Amniotic stem cell (primary cell): ENCODE measurements at places on chromosomes 5 and 9.

DNA sequence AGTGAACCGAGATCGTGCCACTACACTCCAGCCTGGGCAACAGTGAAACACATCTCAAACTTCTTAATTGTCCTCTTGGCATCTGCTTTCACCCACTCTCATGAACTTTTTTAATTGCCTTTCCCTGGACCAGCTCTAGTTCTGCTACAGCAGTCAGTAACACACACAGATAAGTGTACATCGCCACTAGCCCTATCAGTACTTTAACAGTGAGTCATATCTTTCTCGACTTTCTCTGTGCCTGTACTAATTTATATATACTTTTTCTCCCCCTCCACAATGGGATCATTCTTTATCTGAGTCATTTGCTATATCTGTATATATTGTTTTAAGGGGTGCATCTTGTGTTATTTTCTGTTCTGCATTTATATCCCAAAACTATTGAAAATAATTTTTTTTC is 6.7 kb downstream of the CDC37L1 start:
- DNase-seq: no peak

- DNase-seq: no peak
These were observed 1.8 kb downstream of the POU4F3 start for GRCh38 chr5:146340260-146341081.

DNA sequence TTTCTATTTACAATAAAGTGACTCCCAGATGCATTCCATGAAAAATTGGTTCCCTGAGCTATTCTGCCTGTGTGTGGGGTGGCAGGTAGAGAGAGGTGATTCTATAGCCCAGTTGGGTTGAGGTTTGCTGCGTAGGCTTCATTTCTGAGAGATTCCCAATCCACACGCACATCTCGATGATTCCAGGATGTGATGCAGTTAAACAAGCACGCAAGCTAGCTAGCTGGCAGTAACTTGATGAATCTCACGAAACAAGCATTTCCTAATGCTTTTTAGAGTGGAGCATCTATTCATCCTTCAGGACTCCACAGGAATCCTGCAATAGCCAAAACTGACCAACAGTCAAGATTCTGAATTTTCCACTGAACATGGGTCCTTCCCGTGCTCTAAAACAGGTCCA is 43.8 kb upstream of the CER1 start:
- DNase-seq: no peak

DNA sequence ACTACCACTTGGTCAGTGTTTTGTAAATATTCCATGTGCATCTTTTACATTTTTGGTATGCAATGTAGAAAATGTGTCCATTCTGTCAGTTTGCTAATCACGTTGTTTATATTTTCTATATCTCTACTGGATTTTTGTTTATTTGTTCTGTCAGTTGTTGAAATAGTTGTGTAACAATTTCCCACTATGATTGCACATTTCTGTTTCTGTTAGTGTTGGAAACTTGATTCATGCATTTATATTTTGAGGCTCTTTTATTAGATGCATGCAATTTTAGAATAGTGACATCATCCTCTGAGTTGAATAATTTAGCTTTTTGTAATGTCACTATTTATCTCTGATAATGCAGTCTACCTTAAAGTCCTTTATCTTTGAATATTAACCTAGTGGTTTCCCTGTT is 25.8 kb upstream of the LECT2 start:
- no peak for DNase-seq

DNA sequence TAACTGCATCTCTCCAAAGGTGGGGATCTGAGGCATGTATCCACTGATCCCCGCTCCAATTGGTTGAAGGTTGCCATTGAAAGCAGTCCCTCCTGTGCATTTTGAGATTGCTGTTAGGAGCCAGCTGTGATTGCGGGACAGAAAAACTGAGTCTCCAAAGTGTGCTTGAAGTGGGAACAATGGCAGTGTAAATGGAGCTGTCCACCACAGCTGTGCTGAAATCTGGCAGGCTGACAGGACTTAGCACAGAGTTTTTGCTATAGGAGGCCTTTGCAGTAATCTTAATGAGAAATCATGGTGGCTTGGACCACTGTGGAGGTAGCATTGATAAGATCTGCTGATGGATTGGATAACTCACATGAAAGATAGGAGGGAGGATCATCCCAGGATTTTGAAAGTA is 3.3 kb downstream of the RNF20 start:
- no peak for DNase-seq

- peak; percentile 90 for DNase-seq
These were observed 45.7 kb upstream of the ORM1 start for GRCh38 chr9:114276908-114277821.

- peak; percentile 31 for DNase-seq
These were observed 4.8 kb upstream of the PLGRKT start for GRCh38 chr9:5442400-5443011.

DNA sequence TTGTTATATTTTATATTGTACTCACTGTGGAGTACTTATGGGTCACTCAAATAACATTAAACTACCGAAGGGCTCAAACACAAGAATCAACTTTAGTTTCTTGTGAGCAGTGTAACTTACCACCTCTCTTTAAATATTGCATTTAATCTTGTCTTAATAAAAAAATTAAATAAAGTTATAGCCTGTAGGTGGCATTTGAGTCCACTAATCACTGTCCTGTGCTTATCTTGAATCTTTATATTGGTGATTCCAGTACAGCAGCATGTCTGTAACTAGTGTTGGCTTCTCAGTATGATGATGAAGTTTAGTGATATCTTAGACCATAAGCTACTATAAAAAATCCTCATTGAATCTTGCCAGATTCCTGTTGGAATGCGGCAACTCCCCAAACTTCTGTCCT is 313.8 kb downstream of the FAM170A start:
- DNase-seq: no peak

GRCh38 chr5:98825582-98826375 is 52.3 kb downstream of the RGMB start:
- no peak for DNase-seq

DNA sequence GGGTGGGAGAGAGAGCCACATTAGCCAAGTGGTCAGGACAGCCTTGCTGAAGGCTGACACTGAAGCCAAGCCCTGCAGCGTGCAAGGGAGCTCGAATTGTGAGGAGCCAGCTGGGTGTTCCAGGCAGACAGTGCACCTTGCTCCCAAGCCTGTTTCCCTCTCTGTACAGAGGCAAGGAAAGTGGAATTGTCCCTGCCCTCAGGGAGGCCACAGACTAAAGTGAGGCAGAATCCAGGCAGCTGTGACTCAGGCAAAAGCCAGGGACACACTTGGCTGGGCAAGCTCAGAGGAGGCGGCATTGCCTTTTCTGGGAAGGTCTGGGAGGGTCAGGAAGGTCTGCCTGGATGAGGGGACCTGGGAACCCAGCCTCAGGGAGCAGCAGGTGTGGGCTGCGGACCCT is 50.2 kb upstream of the LMX1B start:
- DNase-seq: no peak

DNA sequence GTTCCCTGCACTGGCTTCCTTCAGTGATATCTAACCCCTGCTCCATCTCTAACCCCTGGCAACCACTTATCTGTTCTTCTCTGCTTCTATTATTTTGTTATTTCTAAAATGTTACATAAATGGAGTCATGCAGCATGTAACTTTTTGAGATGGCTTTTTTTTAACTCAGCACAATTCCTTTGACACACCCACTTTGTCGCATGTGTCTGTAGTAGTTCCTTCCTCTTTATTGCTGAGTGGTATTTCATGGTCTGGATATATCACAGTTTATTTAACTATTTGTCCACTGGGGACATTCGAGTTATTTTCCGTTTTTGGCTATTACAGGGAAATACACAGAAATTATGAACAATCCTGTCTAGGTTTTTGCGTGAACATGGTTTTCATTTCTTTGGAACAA is 200.2 kb downstream of the TRIO start:
- DNase-seq: no peak

DNA sequence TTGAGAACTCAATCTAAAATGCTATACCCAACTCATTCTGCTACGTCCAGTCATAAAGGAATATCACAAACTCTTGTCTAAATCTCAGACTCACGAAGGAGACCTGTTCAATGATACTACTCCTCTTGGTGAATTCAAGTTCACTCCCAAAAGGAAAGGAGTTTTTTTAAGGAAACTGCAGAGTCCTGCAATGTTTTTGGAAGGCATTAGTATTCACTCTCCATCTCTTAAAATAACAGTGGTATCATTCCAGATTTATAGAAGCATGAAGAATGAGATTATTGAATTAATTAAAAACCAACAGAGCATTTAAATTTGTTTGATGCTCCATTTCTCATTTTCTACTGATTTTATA is 73.4 kb downstream of the FOXD1 start:
- DNase-seq: no peak

DNA sequence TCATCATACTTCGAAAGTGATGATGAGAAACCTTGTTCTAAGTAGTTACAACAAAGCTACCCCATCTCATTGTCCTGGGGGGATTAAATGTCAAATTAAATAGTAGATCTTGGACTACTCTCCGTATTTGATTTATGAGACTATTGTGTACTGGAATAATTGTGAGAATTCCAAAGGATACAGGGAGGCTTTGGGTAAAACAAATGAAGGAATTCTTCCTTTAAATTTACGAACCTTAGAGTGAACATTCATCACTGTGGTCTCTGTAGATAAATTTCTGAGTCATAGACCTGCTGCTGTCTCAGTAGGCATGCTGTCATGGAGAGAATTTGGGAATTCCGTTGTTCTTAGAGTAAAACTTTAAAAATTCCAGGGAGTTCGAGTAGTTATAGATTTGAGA is 836.2 kb downstream of the DNAH5 start:
- DNase-seq: no peak

DNA sequence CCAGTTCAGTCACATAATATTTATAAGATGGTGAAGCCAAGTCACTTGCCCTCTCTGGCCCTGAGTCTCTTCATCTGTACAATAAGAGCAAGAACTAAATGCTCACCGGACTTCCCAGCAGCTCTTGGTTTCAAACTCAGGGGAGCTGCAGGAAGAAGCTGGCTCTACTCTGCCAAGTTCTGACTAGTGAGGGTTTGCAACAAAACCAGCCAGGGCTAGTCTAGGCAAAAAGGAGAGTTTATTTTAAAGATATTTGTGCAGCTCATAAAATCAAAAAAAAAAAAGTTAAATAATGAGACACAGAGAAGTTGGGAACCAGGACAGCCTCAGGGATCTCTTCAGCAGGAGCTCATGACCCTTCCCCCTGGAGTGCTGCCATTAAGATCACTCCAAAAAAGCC is 107.3 kb downstream of the DOCK2 start:
- DNase-seq: no peak

DNA sequence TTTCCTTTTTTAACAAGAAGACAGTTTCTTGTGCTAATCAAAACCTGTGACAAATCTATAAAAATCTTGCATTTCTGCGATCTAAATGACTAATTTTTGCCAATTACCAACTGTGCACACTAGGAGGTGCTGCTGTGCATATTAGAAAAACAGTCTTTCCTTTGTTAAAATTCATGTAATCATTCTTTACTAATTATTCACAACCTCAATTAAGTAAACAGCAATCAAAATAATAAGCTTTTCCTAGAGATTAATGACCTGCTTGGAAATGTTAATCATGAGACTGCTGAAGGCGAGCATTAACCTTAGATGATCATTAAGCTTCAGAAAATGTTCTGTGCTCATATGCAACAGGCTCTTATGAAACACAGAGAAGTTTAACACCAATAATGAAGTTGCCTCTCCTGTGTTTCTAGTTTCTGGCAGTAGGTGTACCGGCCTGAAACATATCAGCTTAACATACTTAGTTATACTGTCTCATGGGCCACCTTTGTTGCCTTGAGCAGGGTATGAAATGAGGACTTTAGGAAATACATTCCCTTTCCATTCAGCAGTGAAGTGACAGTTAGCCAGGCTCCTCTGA is 17.7 kb downstream of the RFESD start:
- no peak for DNase-seq

GRCh38 chr9:18684593-18685317 is 210.8 kb downstream of the ADAMTSL1 start:
- DNase-seq: no peak

GRCh38 chr9:109401990-109402318 is 81.1 kb upstream of the EPB41L4B start:
- DNase-seq: no peak

- no peak for DNase-seq
These were observed 27.3 kb downstream of the ANP32B start for GRCh38 chr9:98010445-98010844.

- DNase-seq: no peak
These were observed 36.0 kb upstream of the PITX1 start for GRCh38 chr5:135069895-135070657.

DNA sequence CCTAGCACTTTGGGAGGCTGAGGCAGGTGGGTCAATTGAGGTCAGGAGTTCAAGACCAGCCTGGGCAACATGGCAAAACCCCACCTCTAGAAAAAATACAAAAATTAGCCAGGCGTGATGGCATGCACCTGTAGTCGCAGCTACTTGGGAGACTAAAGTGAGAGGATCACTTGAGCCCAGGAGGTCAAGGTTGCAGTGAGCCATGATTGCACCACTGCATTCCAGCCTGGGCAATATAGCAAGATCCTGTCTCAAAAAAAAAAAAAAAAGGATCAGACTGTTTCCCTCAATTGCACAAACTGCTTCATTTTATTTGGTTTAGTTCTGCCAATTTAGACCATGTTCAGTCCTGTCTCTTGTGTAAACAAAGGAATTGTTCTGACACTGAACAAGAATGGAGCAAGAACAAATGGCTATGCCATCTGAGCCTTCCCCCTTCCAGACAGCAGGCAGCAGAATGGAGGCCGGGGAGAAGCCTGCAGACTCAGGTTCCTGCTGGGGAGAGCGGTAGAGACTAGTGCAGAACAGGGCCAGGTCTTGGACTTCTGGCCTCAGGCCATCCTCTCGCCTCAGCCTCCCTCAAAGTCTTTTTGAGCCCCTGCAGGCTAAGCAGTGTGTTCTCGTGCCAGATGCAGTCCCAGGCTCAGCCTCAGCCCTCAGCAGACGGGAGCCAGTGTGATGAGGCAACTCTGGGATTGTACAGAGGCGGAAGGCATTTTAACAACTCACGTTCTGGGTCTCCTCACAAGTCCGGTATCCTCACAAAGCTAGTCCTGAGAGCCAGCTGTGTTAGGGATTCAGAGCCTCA is 18.2 kb downstream of the HNRNPH1 start:
- no peak for DNase-seq

- no peak for DNase-seq
These were observed 421 bp downstream of the RUSC2 start for GRCh38 chr9:35490155-35490909.

GRCh38 chr5:131608597-131608996 is 26.4 kb downstream of the RAPGEF6 start:
- no peak for DNase-seq
